Psoas muscle (tissue), 8 donors: ENCODE measurements at places on chromosomes 7 and 10. TPM values are rescaled to one million over a fixed set of nuclear protein-coding genes. Genes with fewer than 3 reads are reported as not detected.

The CNPY1 gene
- not detected for polyA plus RNA-seq

The TACC2 gene
- polyA plus RNA-seq, result 44.0 TPM

The CCDC7 gene
- polyA plus RNA-seq, result 1.4 TPM

The LRRD1 gene
- 0.08 TPM for polyA plus RNA-seq

The MYL7 gene
- not detected for polyA plus RNA-seq

The HSPA12A gene
- polyA plus RNA-seq, result 6.9 TPM

The PLXDC2 gene
- polyA plus RNA-seq, result 2.3 TPM

The GNAT3 gene
- not detected for polyA plus RNA-seq

The SAMD9L gene
- 0.76 TPM for polyA plus RNA-seq

The OSBPL3 gene
- polyA plus RNA-seq, result 5.3 TPM

The FAM25C gene
- not detected for polyA plus RNA-seq

The PSTK gene
- polyA plus RNA-seq, result 8.3 TPM

The THAP5 gene
- 11.5 TPM for polyA plus RNA-seq

The ATOH7 gene
- polyA plus RNA-seq, result 0.17 TPM

The ZNF727 gene
- polyA plus RNA-seq, result 1.2 TPM

The PIK3CG gene
- 0.16 TPM for polyA plus RNA-seq

The LRRC18 gene
- polyA plus RNA-seq, result not detected

The IDI2 gene
- polyA plus RNA-seq, result 180 TPM

The RHOBTB1 gene
- polyA plus RNA-seq, result 13.6 TPM

The HTRA1 gene
- polyA plus RNA-seq, result 11.5 TPM

The NUTM2E gene
- 0.12 TPM for polyA plus RNA-seq

The MALSU1 gene
- 108 TPM for polyA plus RNA-seq

The NKX1-2 gene
- polyA plus RNA-seq, result not detected

The ZNF716 gene
- not detected for polyA plus RNA-seq

The HACD1 gene
- polyA plus RNA-seq, result 24.3 TPM

The RNF148 gene
- not detected for polyA plus RNA-seq

The RAB19 gene
- polyA plus RNA-seq, result not detected

The HOXA3 gene
- polyA plus RNA-seq, result 2.6 TPM

The PRKG1 gene
- polyA plus RNA-seq, result 4.5 TPM

The ZCWPW1 gene
- polyA plus RNA-seq, result 5.5 TPM

The OR6V1 gene
- polyA plus RNA-seq, result not detected

The OPALIN gene
- polyA plus RNA-seq, result not detected

The CYP2C19 gene
- 0.04 TPM for polyA plus RNA-seq

The NME8 gene
- not detected for polyA plus RNA-seq

The CHPF2 gene
- polyA plus RNA-seq, result 5.3 TPM

The APBB1IP gene
- polyA plus RNA-seq, result 0.81 TPM

The C7orf57 gene
- not detected for polyA plus RNA-seq

The SDK1 gene
- polyA plus RNA-seq, result 0.58 TPM

The PAX4 gene
- not detected for polyA plus RNA-seq

The ASAH2 gene
- 0.27 TPM for polyA plus RNA-seq

The CUZD1 gene
- 0.25 TPM for polyA plus RNA-seq

The KCND2 gene
- polyA plus RNA-seq, result 0.08 TPM

The OR6B1 gene
- polyA plus RNA-seq, result not detected

The UPK3B gene
- polyA plus RNA-seq, result 0.13 TPM

The SAP25 gene
- 0.40 TPM for polyA plus RNA-seq

The SEC61A2 gene
- polyA plus RNA-seq, result 7.7 TPM

The FAM171A1 gene
- 4.4 TPM for polyA plus RNA-seq

The SPDYE16 gene
- 0.04 TPM for polyA plus RNA-seq

The CHRM2 gene
- polyA plus RNA-seq, result not detected
